ENCODE measurements at places on chromosomes 3 and 15.
A peak's percentile ranks its signal among the peaks of the same experiment; 100 is the strongest.

DNA sequence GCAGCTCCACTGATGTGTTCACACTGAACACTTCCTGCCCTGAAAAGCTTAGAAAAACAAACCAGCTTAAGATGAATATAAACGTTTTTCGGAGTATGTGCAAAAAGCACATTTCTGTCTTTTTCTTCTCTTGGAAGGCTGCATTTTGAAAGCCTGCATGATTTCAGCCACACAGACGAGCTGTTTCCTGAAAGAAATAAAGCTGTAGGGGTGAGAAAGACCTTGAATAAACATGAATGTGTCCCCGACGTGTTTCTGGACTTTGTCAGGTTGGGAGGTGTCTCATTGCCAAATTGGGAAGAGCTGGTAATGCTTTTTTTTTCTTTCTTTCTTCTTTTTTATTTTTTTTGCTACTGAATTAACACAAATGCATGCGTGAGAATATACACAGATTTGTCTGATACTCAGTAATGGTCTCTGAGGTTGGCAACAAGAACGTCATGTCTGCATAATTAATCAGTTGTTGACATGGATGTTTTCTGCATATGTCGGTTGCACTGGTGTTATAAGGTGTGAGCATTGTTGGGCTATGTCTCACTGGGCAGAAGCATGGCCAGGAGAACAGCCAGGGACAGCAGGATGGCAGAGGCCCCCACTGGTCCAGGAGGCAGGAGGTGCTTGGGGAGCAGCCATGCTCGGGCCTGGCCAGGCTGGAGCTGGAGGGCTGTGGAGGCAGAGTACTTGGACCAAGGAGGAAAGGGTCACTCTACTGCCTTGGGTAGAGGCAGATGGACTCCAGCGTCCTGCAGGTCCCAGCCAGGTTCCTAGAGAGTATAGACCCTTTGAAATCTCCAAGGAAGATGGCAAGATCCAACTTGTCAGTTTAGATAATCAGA is 39.0 kb downstream of the ADAMTSL3 start:
- DNase-seq = no peak

GRCh38 chr15:27058939-27059338 is 88.0 kb downstream of the GABRG3 start:
- no peak for DNase-seq

- DNase-seq = no peak
Observed at GRCh38 chr3:177137774-177138705, 59.2 kb downstream of the TBL1XR1 start.

DNA sequence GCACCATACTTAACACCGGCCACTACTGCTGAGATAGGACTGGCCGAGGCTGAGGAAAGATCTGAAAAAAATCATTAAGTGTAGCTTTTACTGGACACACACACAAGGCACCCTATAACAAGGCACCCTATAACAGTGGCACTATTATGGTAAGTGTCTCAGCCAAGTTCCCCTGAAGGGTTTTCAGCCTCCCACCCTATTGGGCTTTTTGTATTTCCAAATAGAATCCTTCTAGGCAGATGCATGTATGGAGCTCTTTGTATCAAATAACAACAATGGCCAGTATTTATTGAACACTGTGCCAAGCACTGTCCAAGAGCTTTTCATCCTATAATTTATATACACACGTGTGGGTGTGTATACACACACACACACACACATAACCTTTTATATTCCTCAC is 6.7 kb upstream of the DNAJA4 start:
- DNase-seq = no peak

DNA sequence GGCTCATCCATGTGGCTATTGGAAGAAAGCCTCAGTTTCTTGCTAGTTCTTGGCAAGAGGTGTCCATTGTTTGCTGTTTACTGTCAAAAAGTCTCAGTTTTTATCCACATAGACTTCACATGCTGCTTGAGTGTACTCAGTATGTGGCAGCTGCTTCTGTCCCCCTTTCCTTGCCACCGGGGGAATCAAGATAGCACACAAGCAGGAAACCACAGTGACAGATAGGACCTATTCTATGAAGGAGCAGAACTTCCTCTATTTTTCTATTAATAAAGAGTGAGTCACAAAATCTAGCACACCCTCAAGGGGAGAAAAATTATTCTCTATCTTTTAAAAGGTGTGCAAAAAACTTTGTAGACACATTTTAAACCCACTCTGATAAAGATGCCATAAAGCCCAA is 121.4 kb upstream of the GMNC start:
- DNase-seq = no peak

DNA sequence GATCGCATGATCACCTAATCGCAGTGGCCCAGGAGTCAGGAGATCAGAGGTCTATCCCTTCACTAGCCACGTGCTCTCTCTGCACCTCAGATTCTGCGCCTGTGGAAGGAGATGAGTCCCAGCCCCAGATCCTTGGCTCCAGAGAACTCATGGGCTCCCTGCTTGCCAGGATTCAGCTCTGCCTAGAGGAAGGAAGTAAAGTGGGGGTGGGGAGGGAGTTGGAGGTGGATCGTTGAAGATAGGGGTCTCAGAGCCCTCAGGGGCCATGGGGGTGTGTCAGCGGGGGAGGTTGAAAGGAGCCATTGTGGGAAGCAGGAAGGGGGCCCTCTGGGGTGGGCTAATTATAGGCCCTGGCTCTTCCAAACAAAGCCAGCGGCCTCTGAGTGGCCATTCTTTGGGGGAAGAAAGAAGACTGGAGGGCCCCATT is 11.3 kb upstream of the STRA6 start:
- DNase-seq = no peak

GRCh38 chr3:52838561-52839267 is 3.9 kb upstream of the MUSTN1 start:
- no peak for DNase-seq

GRCh38 chr15:69578787-69579583 is 126.4 kb downstream of the RPLP1 start:
- DNase-seq = no peak

GRCh38 chr15:56965231-56966013 is 47.0 kb downstream of the TCF12 start:
- DNase-seq = no peak

DNA sequence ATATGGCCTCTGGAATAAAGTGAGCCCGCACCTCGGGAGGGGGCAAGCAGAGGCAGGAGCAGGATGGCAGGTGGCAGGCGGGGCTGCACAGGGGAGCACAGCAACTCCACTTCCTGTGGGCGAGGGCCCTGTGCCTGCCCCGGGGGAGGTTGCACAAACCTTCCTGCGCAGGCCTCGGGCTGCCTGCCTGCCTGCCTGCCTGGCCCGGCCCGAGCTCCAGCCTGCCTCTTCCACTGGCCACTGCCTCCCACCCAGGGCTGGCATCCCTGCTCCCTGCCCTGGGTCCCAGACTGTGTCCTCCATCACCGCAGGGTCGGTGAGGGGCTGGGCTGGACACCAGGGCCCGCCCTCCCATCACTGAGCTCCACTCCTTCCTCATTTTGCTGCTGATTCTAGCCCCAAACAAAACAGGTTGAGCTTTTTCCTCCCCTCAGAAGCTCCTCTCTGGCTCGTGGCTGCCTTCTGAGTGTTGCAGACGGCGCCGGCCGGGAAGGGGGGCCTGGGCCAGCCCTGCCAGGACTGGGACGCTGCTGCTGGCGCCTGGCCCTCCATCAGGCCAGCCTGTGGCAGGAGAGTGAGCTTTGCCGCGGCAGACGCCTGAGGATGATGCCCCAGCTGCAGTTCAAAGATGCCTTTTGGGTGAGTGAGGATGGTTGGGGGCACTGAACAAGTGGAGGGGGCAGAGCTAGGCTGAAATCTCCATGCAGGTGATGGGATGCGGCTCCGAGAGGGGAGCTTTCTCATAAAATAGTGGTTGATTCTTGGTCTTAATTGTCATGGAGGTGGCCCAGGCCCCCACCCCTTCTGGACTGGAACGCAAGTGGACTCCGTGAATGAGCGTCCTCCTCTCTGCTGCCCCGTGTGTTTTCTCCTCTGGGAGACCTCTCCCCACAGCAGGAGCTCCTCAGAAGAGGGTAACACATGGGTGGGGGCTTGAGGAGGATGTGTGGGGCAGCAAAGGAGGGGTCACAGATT is at the start of gene PSTPIP1:
Gene PSTPIP1 (plus strand): TSS at position 156 of the 975 bp plus-strand sequence. CDS start 448 bp downstream, at position 604.
- no peak for DNase-seq

DNA sequence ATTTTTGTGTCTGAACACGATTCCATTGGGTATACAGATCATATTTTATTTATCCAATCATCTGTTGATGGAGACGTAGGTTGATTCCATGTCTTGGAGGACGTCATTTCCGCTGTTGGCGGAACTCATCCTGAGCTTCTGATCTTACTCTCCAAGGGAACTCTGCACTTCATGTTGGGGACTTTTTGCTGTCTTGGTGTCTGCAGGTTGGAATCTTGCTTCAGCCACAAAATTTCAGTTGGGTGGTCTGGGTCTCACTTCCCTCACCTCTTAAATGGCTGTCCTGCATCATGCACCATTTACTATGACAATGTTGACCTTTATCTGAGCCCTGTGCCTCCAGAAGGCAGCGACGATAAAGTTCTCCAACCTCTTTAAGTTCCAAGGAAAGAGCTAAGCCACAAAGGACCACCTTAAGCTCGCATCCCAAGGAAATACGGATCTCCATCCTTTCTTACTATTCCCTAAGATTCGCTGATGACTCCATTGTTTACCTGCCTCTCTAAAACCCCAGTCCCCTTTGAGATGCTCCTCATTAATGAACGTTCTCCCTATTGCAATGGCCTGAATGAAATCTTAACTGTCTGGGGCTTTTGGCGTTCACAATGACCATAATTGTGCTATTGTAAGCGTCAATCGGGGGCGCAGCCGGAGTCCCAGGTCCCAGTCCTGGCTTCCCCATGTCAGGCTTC is 23.1 kb upstream of the RNU6-1 start:
- no peak for DNase-seq

GRCh38 chr3:189288348-189289235 is 116.8 kb downstream of the TPRG1 start:
- DNase-seq = no peak

DNA sequence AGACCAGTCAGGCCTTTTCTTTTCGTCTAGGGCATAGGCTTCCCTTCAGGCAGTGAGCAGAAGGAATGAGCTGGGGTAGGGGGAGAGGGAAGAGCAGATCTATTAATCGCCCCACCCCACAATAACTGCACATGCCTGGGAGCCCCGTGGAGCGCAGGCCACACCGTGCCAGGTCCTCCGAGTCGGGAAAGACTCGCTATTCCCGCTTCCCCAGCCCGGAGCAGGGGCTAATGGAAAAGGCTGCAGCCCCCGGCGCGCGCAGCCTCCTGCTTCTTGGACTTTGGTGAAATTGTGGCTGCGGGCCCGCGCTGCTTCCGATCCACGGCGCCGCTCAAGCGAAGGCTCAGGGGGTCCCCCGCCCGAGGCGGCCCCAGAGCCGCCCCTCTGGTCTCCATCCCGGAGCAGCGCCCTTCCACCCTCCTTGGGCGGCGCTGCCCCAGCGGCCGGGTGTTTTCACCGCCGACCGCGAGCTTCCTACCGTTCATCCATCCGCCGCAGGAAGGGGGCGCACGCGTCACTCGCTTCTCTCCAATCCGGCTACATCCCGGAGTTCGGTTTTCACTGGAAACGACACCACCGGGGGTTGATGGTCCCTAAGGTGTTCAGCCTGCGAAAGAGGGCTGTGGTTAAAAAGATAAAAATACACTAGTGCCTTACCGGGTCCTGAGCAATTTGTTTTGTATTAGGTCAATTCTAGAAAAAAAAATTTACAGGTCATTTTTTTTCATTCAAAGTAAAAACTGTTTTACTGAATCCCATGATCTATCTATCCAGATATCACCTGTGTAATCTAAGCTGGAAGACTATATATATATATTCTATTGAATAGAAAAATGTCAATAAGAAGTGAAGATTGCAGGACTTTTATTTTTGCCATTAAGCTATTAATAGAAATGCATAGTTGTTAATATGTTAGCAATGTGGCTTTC is 4.4 kb upstream of the SYNM start:
- peak; percentile 84 for DNase-seq

DNA sequence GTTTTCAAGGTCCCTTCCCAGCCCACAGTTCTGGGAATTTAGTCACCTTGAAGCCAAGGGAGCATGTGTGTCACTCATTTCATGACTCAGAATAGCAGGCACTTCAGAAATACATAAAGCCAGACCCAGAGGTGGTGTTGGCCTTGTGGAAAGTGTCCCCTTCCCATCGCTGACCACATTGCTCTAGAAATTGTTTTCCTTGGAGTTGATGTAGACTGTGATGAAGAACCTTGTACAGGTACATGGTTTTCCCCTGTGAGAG is 158.8 kb downstream of the SLCO3A1 start:
- DNase-seq = no peak

GRCh38 chr3:126986001-126986400 is 3.1 kb downstream of the PLXNA1 start:
- peak; percentile 56 for DNase-seq

DNA sequence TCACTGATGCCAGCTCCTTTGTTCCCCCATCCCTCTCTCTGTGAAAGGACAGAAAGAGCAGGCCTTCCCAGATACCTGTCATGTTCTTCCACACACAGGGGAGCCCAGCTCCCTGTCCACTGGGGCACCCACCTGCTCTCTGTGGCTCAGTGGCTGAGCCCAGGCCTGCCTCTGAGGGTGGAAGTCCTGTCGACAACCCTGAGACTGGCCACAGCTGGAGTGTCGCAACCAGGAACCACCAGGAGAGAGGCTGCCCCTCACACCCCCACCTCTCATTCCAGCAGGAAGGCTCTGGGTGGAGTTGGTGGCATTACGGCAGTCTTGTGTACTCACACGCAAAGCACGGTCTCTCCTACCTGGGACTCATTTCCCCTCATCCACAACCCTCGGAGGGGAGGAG is 66.3 kb downstream of the MEGF11 start:
- DNase-seq = no peak

GRCh38 chr15:29139540-29140459 is 129.8 kb downstream of the NSMCE3 start:
- no peak for DNase-seq

DNA sequence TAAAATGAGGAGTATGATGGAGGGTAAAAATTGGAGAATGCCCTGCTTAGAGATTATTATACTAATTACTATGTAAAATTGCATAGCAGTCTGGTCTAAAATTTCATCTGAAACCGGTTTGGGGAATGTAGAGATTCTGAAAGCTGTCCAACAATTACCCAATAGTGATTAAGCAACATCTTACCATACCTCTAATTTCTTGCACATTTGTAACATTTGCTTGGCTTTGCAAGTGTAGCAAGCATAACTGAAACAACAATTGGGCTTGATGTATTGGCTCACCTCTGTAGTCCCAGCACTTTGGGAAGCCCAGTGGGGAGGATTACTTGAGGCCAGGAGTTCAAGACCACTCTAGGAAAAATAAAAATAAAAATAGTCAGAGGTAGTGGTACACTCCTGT is 17.4 kb downstream of the AADACL2 start:
- DNase-seq = no peak

GRCh38 chr3:42228796-42229195 is 37.2 kb downstream of the CCK start:
- DNase-seq = no peak

GRCh38 chr3:41972802-41973201 is 10.9 kb upstream of the ULK4 start:
- DNase-seq = no peak

GRCh38 chr3:138195481-138195880 is 8.4 kb downstream of the ARMC8 start:
- no peak for DNase-seq

- no peak for DNase-seq
Observed at GRCh38 chr3:4406746-4407568, 60.1 kb downstream of the SUMF1 start.

GRCh38 chr3:157469561-157470294 is 33.1 kb downstream of the PTX3 start:
- no peak for DNase-seq

GRCh38 chr3:107951126-107951525 is 139.7 kb downstream of the CD47 start:
- DNase-seq = no peak

GRCh38 chr3:113626503-113627371 is 69.7 kb downstream of the USF3 start:
- DNase-seq = peak; percentile 25

Data from NCI-H1105 treated with DMSO at 0.1 percent for 48 hours (cell line).